ENCODE measurements at places on chromosomes 3 and 15. TPM values are rescaled to one million over a fixed set of nuclear protein-coding genes. Genes with fewer than 3 reads are reported as not detected.

Gene ATP10A
- 29.8 TPM for total RNA-seq

DNA sequence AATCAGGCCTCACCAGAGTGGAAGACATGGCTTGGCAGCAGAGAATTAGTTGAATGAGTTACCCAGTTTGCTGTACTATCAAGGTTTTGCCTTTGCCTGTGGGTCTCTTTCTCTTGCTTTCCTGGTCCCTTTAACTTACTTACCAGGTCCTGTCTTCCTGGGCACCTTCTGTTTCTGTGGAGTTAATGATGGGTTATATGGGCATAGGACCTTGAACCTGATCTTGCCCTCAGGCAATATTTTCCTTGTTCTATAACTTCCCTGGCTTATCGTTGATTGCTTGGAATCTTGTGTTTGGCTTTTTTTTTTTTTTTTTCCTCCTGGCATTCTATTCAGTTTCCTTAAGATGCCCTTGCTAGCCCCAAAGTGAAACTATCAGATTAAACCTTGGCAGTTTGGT, 106.8 kb downstream of the HHLA2 start:
- H3K4me3 ChIP-seq = no peak overlapping the region
- no peak for DNase-seq
- H3K27me3 ChIP-seq = no peaks in the 10 kb centered on the region
- no peaks in the 10 kb centered on the region for H3K36me3 ChIP-seq

DNA sequence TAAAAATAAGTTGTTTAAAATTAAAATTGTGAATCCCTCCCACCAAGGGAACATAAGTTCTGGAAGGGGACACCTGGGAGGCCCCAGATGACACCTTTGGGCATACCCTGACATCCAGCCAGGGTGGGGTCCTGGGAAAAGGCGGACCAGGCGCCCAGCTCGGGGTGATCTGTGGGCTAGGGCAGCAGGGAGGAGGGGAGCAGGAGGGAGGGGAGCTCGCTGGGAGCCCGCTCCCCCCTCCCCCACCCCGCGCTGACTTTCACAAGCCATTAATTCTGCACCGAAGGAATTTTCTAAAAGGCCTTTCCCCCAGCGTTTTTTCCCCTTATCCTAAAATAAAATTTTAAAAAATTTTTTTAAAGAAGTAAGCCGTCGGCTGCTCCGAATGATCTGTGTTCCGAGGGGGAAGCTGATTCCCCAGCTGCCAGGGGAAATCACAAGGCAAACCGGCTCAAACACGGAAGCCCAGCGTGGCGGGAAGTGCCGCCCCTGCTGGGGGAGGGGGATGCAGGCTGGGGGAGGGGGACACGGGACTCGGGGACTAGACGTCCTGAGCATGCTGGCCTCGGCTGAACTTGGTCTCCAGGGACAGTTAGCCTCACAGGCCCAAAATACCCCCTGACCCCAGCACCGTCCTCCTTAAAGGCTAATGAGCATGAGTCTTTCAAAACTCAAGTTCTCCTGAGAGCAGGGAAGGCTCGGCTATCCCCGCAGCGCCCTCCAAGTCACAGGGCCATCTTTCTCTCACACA, 13.9 kb downstream of the PLXND1 start:
- no peaks in the 10 kb centered on the region for H3K36me3 ChIP-seq
- peak overlapping the region; percentile 85 for H3K27ac ChIP-seq
- peak; percentile 68 for DNase-seq
- peaks cover 81% of the 10 kb centered on the region for H3K4me1 ChIP-seq
- H3K27me3 ChIP-seq = no peaks in the 10 kb centered on the region

DNA sequence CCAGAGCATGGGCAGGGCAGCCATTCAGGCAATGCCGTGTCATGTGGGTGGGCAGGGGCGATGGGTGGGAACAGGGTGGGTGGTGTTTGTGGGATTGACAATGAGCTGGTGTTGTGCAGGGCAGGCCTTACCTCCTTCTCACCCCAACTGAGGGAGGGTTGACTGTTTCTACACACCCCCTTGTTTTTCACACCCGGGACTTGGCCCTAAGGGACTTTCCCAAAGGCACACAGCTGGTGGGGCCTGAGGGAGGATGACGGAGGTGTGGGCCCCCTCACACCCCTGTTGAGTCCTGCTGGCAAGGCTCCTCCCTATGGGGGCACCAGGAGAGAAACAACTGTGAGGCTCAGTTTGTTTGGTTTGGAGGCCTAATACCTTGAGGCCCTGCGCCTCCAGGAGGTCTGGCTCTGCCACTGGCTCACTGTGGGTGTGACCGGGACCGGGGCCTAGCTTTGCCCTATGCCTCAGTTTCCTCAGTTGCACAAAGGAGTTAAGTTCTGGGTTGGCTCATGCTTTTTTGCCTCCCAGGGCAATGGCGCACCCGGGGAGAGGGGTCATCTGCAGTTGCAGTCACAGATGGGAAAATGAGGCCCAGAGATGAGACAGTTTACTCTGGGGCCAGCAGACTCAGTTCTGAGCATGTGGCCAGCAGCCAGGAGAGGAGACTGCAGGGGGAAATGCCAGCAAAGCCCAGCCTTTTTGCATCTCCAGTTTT, 5.1 kb upstream of the DNAH1 start:
- H3K27me3 ChIP-seq = no peaks in the 10 kb centered on the region
- H3K4me3 ChIP-seq = no peak overlapping the region
- peaks cover 21% of the 10 kb centered on the region for H3K4me1 ChIP-seq
- H3K27ac ChIP-seq = no peak overlapping the region
- H3K36me3 ChIP-seq = no peaks in the 10 kb centered on the region
- DNase-seq = no peak

- no peaks in the 10 kb centered on the region for H3K36me3 ChIP-seq
- H3K27me3 ChIP-seq = peaks cover 29% of the 10 kb centered on the region
- no peak overlapping the region for H3K27ac ChIP-seq
Observed at GRCh38 chr3:198107840-198108734, 148.1 kb downstream of the LMLN start.
